ENCODE measurements at places on chromosomes 1 and 21.

- no peak for DNase-seq
These were observed 23.6 kb downstream of the HTR6 start for GRCh38 chr1:19688041-19688842.

- no peak for DNase-seq
These were observed 176.8 kb upstream of the PDE4B start for GRCh38 chr1:65615859-65616258.

DNA sequence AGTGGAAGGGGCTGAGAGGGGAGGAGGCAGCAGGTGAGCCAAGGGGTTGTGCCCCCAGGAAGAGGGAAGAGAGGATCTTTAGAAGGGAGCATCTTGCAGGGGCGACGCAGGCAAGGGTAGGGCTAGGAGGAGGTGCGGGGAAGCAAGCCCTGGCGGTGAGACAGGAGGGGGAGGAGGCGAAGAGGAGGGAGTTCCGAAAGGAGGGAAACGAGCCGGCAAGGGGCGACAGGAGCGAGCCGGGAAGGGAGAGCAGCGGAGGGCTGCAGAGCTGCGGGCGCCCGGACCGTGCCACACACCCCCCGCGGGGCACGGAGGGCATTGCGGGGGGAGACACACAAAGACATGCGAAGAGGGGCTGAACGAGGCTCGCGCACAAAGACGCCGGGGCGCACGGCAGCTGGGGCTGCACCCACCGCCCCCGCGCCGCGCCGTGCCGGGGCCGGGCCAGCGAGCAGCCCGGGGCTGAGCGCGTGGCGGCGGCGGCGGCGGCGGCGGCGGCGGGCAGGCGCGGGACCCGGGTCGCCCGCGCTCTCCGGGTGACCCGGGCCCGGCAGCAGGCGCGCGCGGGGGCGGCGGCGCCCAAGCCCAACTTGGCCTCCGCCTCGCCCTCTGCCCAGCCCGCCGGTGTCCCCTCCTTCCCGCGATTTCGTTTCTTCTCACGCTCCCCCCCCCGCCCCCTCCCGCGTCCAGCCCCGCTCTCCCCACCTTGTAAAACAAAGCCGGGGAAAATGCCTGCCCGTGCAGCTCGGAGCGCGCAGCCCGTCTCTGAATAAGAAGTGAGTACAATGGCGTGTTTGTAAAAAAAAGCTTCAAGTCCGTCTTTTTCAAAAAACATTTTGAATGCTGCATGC, at the start of gene KCNK2:
Gene KCNK2, plus strand, starts transcription at position 206 of the 851 bp plus-strand sequence. CDS start 649 bp downstream, outside the sequence.
- no peak for DNase-seq

- no peak for DNase-seq
These were observed 9.2 kb downstream of the BACH1 start for GRCh38 chr21:29307718-29308455.

- no peak for DNase-seq
These were observed 1018.8 kb downstream of the AMY1C start for GRCh38 chr1:104768466-104768865.

DNA sequence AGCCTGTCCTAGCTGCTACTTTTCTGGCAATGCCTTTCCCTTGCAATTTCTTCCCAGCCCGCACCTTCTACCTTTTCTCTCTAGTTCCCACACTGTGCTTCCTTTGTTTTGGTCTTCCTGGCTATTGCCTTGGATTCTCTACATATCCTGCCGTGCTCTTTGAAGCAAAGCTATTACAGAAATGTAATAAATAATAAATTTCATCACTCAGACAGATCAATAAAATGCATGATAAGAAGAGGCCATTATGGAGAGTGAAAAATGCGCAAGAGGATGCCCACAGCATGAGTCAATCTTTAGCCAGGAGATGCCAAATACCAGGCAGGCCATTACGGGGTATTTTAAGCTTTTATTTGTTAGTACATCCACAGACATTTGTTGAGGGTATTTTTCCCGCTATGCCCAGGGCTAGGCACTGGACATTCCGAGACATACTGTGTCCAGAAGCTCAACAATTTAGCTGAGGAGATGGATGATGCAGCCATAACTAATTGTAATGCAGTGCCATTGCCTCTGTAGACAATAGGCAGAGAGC, 163.6 kb downstream of the ST6GALNAC3 start:
- no peak for DNase-seq

DNA sequence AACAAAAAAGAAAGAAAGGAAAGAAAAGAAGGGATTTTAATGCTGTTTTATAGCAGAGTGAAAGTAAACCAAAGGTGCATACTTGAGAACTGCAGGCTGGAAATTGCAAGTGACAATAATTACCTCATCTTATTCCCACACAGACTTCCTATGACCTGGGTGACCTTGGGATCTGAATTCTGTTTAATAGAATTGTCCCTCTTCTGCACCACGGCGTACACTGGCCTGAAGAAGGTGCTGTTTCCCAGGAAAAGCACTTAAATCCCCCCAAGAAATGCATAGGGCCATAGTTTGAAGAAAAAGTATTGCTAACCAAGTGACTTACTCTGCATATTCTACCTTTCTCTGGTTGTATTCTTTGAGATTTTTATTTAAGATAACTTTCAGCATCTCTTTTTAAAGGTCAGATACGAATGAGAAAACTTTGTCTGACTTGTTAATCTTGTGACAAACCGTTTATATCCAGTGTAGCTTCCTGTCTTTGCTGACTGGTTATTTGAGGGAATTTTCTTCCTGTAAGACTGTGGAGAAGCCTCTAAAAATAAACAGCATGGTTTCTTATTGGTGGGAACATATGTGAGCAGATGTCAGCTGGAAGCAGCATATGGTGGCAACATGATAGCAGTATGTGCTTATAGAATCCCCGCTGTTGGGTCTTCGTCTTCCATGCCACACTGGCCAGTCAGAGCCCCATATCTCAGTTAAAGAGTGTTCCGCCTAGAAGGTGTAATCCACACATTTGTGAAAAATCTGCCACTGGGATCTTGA, 16.3 kb downstream of the TGFB2 start:
- peak; percentile 49 for DNase-seq

DNA sequence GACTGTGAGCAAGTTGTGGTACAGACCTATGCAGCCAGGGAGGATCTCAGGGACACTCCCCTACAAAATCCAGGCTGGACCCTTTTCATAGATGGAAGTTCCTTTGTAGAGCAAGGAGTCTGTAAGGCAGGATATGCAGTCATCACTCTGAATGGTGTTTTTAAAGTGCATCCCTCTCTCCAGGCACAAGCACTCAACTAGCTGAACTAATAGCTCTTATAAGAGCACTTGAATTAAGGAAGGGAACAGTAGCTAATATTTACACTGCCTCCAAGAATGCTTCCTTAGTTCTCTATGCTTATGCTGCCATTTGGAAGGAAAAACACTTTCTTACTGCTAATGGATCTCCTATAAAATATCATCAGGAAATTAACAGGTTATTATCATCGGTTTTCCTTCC, 27.0 kb upstream of the SMYD3 start:
- DNase-seq: no peak

- DNase-seq: no peak
These were observed 635.7 kb downstream of the KIF26B start for GRCh38 chr1:245790441-245790840.

DNA sequence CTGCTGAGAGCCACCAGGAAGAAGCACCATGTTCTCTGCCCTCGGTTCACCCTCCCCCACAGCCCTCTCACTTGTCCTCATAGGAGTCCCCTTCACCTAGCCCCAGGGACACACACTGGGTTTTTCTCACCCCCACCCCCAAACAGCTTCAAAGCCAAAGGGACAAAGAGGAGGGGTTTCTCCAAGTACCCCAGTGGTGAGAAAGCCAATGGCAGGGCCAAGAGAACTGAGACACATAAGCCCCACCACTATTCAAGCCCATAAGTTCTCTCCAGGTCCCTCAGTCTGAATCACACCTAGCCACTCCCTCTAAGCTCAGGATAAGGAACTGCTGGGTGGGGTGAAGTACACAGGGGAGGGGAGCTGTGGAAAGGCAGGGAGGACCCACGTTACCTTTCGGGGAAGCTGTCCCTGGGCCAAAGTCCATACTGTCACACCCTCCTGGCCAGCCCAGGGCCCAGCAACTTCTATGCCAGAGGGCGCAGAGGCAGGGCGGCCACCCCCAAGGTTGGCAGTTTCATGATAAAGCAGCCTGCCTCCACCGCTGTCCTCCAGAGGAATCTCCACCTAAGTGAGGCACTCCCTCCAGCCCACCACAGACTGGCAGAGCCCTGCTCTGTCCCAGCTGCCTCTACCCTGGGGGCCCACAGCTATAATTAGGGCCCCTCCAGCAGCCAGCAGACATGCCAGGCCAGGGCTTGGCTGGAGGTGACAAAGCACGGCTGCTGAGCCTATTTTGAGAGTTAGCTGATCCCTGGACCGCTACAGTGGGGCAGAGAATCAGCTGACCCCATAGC, 39.0 kb upstream of the PPP1R15B start:
- no peak for DNase-seq

GRCh38 chr1:17865912-17866739, 111.0 kb downstream of the ACTL8 start:
- DNase-seq: peak; percentile 25

- DNase-seq: no peak
These were observed 269.9 kb downstream of the BRINP3 start for GRCh38 chr1:190207733-190208132.

DNA sequence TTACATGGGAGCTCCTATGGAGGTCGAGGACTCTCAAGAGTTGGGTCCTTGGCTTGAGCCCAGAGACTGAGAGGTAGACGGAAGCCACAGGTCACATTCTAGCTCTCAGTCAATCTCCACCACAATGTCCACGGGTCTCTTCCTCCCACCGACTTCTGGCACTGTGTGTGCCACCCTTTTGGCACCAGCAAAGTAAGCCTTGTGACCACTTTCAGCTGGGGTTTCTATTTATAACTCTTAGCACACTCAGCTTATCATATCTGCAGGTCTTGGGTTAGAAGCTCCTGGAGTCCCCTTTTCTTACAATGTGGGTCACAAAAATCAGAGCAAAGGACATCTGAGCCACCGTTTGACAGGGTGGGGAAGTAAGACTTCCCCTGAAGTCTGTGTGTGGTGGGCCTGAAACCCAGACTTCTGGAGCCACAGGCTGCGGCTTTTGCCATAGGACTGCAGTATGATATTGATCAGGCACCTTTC, 28.3 kb downstream of the NCMAP start:
- no peak for DNase-seq

GRCh38 chr21:32173121-32173724, 105.6 kb downstream of the MIS18A start:
- no peak for DNase-seq

GRCh38 chr1:218771931-218772330, 401.7 kb upstream of the LYPLAL1 start:
- DNase-seq: no peak

- no peak for DNase-seq
These were observed 103.3 kb upstream of the FGGY start for GRCh38 chr1:59193443-59194093.

DNA sequence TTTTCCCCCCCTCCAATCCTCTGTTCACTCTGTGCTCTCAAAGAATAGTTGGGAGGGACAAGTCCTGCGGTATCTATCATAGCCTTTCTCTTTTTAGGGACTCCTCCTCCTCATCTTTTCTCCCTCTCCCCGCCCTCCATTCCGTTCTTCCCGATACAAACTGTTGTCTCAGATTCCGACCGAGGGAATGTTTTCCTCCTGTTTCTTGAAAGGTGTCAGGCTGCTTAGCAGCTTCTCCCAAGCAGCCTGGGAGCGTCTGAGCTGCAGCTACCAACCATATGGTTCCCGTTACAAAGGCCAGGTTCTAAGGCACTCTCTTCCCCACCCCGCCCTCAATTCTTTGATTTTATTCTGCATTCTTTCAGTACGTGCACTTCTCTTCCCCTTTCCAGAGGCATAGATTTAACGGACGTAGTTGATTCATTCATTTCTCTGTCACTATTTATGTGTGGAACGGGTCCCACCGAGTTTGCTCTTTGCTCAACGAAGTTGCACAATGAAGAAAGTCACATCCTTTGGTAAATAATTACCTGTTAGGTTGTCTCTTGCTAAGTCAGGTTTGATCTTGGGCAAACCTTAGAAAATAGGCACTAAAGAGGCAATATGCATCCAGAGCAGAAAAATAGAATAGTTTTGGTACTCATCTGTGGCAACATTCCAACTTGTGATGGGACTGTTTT, 2.8 kb downstream of the ADGRL2 start:
- DNase-seq: no peak

GRCh38 chr1:75797273-75797588, 549 bp downstream of the MSH4 start:
- DNase-seq: peak; percentile 40

DNA sequence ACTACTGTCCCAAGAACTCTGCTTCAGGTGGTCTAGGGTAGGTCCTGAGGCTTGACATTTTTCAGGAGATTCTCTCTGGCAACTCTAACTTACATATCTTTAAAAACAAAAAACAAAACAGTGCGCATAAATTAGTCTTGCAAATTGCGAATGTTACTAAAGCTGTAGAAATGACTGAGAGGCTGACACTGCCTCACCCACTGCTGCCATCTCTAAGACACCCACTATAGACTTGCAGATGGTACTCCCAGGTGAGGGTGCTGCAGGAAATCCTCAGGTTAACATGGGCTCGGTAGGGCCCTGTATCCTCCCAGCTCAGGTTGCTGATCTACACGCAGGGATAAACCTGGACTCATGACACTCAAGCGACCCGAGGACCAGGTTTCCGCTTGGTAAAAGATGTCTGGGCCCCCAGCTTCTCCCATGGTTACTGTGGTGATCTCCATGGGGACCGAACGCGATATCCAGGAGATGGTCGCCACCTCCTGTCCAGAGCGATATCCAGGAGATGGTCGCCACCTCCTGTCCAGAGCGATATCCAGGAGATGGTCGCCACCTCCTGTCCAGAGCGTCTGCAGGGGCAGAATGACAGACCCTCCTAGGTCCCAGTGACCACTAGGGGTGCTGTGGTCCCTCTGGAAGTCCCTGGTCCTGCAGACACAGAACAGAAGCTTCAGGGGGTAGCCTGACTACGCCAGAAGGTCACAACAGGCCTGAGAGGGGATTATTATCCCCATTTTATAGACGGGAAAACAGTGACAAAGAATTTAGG, 16.2 kb upstream of the LY9 start:
- DNase-seq: peak; percentile 66

- DNase-seq: peak; percentile 16
These were observed 80.2 kb upstream of the ACTL8 start for GRCh38 chr1:17674726-17675500.

DNA sequence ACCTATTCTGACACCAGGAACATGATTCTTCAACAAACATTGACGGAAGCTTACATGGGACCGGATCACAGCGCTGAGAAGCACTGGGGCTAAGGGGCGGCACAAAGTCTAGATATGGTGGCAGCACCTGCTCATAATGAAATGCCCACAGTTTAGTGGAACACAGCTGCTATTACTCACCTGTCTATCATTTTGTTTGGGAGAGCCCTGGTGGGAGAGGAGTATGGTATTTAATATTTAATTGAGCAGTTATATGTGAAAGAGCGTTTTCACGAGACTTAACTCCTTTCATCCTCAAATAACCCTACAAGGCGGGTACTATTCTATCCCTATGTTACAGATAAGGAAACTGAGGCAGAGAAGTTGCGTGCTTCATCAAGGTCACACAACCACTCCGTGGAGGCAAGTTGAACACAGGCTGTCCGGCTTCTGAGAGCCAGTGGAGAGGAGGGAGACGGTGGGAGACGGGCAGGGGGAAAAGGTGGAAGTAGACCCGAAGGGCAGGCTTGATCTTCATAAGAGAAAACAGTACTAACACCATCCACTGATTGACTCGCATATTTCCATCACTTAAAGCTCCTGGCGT, 790 bp upstream of the TSNAX start:
- DNase-seq: no peak

- no peak for DNase-seq
These were observed 19.5 kb downstream of the TSPAN2 start for GRCh38 chr1:115069659-115070308.

Measured in NB4 (cell line).